ENCODE measurements at places on chromosomes 6 and 20. TPM values are rescaled to one million over a fixed set of nuclear protein-coding genes. Genes with fewer than 3 reads are reported as not detected.

TRIM31 gene
- not detected for total RNA-seq

SLC4A11 gene
- under 0.01 TPM for total RNA-seq

IL17A gene
- not detected for total RNA-seq

CMTR1 gene
- 29.2 TPM for total RNA-seq

RNF182 gene
- under 0.01 TPM for total RNA-seq

LGSN gene
- not detected for total RNA-seq

IL20RA gene
- 9.9 TPM for total RNA-seq

UST gene
- 14.6 TPM for total RNA-seq

RCAN2 gene
- total RNA-seq: 1.6 TPM

CDH26 gene
- 0.52 TPM for total RNA-seq

MUC22 gene
- total RNA-seq: not detected

LRRC1 gene
- 3.7 TPM for total RNA-seq

GRM1 gene
- total RNA-seq: under 0.01 TPM

BCAS4 gene
- total RNA-seq: 1.0 TPM

KIAA0408 gene
- 15.7 TPM for total RNA-seq

ACTL10 gene
- total RNA-seq: 1.0 TPM

PAK5 gene
- under 0.01 TPM for total RNA-seq

LY6G6D gene
- not detected for total RNA-seq

COL9A3 gene
- 8.9 TPM for total RNA-seq

LPIN3 gene
- total RNA-seq: 0.52 TPM

RPS21 gene
- 1,418 TPM for total RNA-seq

AK9 gene
- total RNA-seq: 14.1 TPM

PHACTR2 gene
- total RNA-seq: 38.1 TPM

RPL7L1 gene
- total RNA-seq: 71.5 TPM

EYS gene
- 2.1 TPM for total RNA-seq
